WTC11 (cell line): ENCODE measurements at places on chromosomes 1 and 21. TPM values are rescaled to one million over a fixed set of nuclear protein-coding genes. Genes with fewer than 3 reads are reported as not detected.

LCE1A gene
- not detected in 3 replicates for total RNA-seq

CCDC185 gene
- total RNA-seq, result not detected in 3 replicates

DNA sequence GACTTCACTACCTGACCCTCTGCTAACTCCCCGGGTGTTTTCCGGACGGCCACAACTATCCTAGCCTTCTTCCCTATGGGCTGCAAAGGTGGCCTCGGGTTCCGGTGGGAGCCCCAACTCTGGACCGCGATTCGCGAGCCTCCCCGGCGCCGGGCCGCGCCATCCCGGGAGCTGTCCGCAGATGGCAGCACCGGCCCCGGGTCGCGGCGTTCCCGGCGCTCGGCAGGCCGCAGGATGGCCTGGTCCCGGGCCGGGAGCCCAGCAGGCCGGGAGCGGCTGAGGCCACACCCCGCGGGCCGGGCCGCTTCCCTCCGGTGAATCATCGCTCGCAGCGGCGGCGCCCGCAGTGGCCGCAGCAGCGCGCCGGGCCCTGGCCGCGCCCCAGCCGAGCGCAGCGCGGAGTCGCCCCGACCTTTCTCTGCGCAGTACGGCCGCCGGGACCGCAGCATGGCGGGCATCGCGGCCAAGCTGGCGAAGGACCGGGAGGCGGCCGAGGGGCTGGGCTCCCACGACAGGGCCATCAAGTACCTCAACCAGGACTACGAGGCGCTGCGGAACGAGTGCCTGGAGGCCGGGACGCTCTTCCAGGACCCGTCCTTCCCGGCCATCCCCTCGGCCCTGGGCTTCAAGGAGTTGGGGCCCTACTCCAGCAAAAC lies at the start of gene CAPN2:
Gene CAPN2 (plus strand): TSS at position 346 of the 656 bp plus-strand sequence. CDS start 102 bp downstream, at position 448.
- peak; percentile 77 for DNase-seq

OPTC gene
- 0.55 to 1.2 TPM (median 0.76 TPM) in 3 replicates for total RNA-seq

DNA sequence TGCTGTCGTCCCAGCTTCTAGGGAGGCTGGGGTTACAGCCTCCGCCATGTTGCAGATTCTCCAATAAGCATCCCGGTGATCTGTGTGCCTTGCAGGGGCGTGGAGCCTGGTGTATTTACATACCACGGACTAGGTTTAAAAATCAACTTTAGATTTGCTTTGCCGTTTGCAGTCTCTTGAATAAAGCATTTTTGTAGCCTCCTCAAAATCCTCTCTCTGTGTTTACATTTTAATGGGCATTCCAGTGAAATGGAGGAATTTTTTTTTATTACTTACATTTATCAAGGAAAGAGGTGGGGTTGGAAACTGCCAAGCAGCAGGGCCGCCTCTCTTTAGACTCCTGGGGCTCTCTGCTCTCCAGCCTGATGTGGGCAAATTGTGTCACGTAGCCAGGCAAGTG lies 437.5 kb upstream of the VAMP3 start:
- DNase-seq, result no peak

KCNJ15 gene
- total RNA-seq, result 0.14 to 0.57 TPM in 2 of 3 replicates, not detected in the other

SPATA21 gene
- total RNA-seq, result 0.07 to 0.41 TPM in 2 of 3 replicates, not detected in the other

GRCh38 chr1:186799689-186800054 lies 29.1 kb upstream of the PLA2G4A start:
- DNase-seq, result no peak

EFHD2 gene
- 19.5 to 23.8 TPM (median 21.9 TPM) in 3 replicates for total RNA-seq
